T-helper 22 cell (primary cell): ENCODE measurements at places on chromosomes 13 and 19.
A peak's percentile ranks its signal among the peaks of the same experiment; 100 is the strongest.

GRCh38 chr19:5624741-5625278, 1.9 kb downstream of the SAFB start:
- DNase-seq = no peak

DNA sequence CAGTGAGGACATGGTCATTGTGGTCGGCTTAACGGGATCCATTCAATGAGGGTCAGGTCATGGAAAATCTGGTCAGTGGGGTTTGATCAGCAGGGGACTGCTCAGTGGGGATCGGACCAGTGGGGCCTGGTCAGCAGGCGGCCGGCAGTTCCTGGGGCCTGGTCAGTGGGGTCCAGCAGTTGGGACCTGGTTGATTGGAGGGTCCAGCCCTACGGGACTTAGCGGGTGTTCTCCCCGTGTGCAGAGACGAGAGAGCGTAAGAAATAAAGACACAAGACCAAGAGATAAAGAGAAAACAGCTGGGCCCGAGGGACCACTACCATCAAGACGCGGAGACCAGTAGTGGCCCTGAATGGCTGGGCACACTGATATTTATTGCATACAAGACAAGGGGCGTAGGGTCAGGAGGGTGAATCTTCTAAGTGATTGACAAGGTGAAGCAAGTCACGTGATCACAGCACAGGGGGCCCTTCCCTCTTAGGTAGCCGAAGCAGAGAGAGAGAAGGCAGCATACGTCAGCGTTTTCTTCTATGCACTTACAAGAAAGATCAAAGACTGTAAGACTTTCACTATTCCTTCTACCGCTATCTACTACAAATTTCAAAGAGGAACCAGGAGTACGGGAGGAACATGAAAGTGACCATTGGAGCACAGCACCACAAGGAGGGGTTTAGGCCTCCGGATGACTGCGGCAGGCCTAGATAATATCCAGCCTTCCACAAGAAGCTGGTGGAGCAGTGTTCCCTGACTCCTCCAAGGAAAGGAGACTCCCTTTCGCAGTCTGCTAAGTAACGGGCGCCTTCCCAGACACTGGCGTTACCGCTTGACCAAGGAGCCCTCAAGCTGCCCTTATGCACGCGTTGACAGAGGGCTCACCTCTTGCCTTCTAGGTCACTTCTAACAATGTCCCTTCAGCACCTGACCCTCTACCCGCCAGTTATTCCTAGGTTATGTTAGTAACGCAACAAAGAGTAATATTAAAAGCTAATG, 62.1 kb upstream of the TPM4 start:
- no peak for DNase-seq

- no peak for DNase-seq
Observed at GRCh38 chr19:35160629-35161433, 6.3 kb downstream of the FXYD5 start.

DNA sequence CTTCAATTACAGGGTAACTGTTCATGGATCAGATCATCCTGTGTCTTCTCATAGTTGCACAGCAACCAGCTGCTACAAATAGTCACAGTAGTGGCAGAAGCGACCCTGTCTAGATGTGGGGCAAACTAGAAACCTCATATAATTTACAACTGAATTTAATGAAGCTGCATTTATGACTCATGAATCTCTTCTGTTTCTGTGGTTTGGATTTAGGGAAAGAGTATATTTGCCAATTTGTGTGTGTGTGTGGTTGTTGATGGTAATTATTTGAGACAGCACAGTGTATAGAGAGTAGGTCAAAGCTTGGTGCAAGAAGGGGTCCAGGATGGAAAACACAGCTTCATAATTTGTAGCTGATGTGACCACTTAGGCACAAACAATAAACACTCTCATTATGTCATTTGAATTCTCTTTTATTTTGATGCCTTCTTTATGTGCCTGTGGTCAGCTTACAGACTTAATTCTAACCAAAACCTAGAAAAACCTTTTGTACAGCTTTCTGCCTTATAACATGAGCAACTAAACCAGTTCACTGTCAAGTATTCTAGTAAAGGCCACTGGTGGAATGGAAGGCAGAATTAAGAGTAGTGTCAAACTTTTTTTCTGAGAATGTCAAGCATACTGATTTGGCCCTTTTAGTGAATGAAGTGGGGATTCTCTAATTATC, 218.1 kb downstream of the TBC1D4 start:
- DNase-seq = no peak

DNA sequence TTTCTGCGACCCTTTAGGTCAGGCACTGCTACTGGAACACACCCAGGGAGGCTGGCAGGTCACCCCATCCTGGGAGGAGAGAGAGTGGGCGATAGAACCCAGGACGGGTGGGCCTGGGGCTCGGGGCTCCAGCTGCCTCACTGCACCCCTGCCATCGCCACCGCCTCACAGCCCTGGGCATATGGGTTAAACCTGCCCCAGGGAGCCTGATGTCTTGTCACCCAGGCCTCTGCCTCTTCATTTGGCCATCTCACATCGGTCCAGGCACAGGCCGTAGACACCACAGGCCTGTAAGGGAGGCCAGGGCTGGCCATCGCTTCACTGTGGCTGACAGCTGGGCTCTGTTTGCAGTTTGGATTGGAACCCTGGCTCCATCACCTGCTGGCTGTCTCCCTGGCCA, 10.2 kb downstream of the PRPF31 start:
- no peak for DNase-seq

- DNase-seq = no peak
Observed at GRCh38 chr13:27991881-27992280, 3.4 kb upstream of the URAD start.

GRCh38 chr13:93577105-93577504, 350.5 kb downstream of the GPC6 start:
- no peak for DNase-seq

DNA sequence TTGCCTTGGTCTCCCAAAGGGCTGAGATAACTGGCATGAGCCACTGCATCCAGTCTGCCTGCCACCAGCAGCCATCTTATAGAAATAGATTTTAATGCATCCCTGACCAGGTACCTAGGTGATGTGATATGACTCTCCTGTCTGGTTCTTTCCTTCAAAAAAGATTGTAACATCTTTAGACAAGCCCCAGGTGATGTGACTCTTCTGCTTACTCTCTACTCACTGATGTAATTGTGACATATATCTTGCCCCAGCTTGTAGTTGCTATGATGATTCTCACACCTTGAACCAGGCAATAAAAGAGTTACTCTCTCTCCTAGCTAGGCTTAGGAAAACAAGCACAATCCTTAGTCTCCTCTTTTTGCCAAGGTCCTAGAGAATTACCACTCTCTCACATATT, 30.6 kb upstream of the ZNF681 start:
- no peak for DNase-seq

DNA sequence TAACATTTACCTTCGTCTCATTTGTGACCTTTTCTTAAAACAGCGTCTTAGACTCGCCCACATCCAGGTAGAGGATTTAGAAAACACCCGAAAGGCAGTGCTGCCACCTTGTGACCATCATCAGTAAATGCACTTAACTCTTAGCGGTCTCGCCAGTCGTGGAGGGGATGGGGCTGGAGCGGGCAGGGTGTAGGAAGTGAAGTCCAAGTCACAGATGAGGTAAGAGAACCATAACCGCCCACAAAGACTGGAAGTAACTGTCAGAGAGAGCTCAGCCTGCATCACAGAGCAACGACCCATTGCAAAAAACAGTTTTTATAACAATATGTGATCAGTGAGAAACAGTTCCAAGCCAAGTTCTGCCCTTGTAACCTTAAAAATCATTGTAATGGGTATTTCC, 10.7 kb upstream of the CEACAM3 start:
- peak; percentile 46 for DNase-seq

DNA sequence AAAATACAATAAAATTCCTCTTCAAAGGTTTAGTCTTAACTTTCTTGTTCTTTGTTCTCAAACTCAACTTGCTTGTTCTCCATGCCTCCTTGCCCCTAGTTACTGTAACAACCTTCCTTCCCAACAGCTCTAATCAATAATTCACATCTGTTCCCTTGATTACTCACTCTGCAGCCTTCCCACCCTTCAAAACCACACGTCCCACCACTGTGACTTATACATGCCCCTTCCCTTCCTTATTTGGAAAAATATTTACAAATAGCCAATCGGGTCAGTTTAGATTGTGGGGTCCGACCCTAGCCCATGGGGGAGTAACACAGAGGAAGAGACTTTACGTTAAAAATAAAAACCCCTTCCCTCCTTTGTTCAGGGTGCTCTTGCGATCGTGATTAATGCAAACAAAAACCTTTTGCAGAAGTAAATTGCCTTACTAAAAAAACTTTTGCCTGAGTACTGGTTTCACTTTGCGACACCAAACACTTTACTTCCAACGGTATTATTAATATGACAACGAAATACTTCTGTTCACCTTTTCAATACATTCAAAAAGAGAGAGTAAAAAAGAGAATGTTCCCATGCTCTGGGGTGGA, 512 bp upstream of the ZNF93 start:
- peak; percentile 4 for DNase-seq

DNA sequence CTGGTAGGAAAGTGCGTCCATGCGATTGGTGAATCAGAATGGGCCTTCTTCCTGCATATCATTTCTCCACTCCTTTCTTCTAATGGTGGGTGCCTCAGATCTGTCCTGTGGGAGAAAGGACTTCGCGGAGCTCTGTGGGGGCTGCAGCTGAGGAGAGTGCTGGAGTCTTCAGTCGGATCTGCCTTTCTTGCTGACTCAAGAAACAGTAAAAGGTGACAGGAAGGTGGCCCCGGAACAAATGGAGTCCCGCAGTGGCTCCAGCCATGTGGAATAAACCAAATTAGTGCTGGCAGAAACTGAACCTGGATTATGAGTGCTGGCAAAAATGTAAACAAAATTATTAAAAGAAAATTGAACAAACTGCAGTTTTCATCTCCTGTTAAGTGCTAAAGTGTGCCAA, 15.1 kb upstream of the GAS6 start:
- no peak for DNase-seq

DNA sequence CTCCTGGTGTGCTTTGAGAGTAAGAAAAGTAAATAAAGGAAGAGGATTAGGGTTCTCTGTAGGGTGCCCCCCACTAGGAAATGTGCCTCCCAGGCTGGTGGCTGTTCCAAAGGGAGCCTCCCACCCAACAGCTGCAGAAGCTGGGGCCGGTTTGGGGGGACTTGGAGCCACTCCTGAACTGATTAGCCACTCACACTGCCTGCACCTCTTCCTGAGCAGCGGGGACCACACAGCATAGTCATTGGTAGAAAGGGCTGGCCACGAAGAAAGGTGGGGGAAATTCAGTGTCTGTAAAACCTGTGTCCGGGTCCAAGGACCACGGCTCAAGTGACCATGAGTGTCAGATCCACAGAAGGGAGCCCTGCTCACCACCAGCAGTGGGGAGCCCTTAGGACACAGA, 55.6 kb downstream of the SPACA7 start:
- no peak for DNase-seq

DNA sequence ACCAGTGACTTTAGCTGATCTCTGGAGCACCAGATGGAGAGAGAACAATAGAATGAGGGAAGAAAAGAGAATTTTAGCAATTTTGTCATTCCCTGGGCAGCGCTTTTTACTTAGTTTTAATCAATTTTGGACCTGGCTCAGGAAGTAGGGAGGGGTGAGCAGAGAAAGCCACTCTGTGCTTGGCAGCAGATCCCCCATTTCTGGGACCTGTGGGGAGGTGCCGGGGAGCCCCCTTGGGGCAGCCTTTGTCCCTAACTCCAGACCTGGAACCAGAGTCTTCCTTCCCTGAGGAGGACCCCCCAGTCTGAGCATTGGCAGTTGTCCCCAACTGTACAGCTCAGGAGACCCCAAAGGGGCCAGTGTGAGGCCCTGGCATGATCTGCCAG, 10.5 kb downstream of the LYL1 start:
- no peak for DNase-seq

DNA sequence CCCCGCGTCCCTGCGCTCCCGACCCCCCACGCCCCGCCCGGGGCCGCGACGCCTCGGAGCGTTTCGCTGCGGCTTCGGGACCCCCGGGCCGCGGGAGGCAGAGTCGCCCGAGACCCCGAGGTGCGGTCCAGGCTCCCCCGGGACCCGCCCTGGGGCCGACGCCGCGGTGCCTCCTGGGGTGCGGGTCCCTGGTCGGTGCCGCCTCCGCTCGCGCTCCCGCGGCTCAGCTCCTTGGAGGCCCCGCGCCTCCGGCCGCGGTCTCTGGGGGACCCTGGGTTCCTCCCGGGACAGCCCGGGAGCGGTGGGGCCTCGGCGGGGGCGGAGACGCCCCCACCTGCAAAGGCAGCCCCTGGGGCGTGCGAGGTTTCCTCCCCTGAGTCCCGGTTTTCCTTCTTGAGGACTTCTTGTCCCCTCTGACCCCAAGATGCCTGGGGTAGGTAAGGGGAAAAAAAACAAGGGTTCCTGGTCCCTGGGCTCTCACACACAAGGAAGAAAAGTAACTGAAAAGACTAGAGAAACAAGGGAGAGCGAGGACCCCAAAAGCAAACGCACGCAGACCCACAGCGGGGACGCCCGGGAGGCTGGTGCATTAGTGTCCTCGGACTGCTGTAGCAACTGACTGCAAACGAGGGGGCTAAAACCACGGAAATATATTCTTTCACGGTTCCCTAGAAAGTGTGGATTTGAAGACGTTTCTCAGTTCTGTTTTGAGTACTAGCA, 740 bp downstream of the ZNF555 start:
- DNase-seq = no peak

- DNase-seq = no peak
Observed at GRCh38 chr19:15453091-15453578, 3.4 kb upstream of the WIZ start.

- no peak for DNase-seq
Observed at GRCh38 chr13:28475916-28476725, 18.8 kb downstream of the FLT1 start.

DNA sequence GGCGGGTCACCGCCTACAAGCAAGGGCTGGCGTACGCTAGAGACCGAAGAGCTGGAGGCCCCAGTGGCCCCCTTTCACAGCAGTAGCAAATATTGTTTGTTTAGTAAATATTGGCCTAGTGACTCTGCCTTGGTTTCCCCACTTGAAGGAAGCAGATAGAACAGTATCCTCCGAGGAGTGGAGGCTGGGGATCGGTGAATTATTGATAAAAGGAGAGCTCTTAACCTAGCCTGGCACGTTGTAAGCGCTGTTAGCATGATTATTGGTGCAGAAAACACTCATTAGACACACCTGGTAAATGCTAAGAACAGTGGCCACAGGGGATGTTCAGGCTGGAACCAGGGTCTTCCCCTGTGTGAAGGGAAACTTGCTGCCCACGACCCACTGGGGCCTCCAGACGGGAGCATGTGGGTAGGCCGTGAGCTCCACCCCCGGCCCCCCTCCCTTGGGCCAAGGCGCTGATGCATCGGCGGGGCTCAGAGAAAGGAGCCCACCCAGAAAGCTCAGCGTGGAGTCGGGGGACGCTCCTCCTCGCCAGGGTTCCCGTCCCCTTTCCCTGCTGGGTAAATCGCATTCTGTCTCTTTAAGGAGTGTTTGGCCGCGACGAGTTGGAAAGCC, 2.3 kb downstream of the IER2 start:
- DNase-seq = no peak

- DNase-seq = no peak
Observed at GRCh38 chr13:25518441-25518840, 146.7 kb downstream of the ATP8A2 start.
